ENCODE measurements at places on chromosomes 7 and 10. TPM values are rescaled to one million over a fixed set of nuclear protein-coding genes. Genes with fewer than 3 reads are reported as not detected.

Gene C10orf53
- total RNA-seq, result not detected

Gene TMEM196
- total RNA-seq, result not detected

Gene AKR1C1
- 0.93 TPM for total RNA-seq

Gene ANKRD61
- not detected for total RNA-seq

Gene PBLD
- 1.7 TPM for total RNA-seq

Gene KIF11
- total RNA-seq, result 55.3 TPM

Gene HABP2
- total RNA-seq, result not detected

Gene UNCX
- total RNA-seq, result not detected

Gene CTTNBP2
- total RNA-seq, result not detected

Gene LIPA
- 19.4 TPM for total RNA-seq
